Pancreas (tissue), 10 donors: ENCODE measurements at places on chromosomes 16 and 17. TPM values are rescaled to one million over a fixed set of nuclear protein-coding genes. Genes with fewer than 3 reads are reported as not detected.

Gene HS3ST4
- total RNA-seq, result 0.05 TPM

GRCh38 chr17:28878981-28879380 is 18.6 kb downstream of the FLOT2 start:
- H3K27ac ChIP-seq, result no peak overlapping the region
- H3K27me3 ChIP-seq, result no peaks in the 10 kb centered on the region
- H3K4me3 ChIP-seq, result no peak overlapping the region
- no peaks in the 10 kb centered on the region for H3K36me3 ChIP-seq

DNA sequence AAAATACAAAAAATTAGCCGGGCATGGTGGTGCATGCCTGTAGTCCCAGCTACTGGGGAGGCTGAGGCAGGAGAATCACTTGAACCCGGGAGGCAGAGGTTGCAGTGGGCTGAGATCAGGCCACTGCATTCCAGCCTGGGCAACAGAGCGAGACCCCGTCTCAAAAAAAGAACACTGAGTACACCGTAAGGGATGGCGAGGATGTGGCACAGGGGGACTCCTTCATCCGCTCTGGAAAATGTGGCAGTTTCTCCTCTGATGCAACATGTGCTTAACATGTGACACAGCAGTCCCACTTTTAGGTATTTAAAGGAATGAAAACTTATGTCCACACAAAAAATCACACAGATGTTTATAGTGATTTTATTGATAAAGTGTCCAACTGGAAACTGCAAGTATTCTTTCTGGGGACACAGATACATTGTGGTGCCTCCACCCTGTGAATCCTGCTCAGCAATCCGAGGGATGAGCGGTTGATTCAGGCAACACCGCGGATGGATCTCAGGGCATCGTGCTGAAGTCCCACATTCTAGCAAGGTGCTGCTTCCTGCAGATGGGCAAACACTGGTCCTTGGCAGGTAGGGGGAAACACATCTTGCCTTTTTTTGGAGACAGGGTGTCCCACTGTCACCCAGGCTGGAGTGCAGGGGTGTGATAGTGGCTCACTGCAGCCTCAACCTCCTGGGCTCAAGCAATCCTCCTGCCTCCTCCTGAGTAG is 3.5 kb upstream of the C16orf95 start:
- H3K4me1 ChIP-seq, result peaks cover 10% of the 10 kb centered on the region
- DNase-seq, result no peak
- no peak overlapping the region for H3K27ac ChIP-seq
- H3K36me3 ChIP-seq, result no peaks in the 10 kb centered on the region
- no peak overlapping the region for H3K4me3 ChIP-seq

DNA sequence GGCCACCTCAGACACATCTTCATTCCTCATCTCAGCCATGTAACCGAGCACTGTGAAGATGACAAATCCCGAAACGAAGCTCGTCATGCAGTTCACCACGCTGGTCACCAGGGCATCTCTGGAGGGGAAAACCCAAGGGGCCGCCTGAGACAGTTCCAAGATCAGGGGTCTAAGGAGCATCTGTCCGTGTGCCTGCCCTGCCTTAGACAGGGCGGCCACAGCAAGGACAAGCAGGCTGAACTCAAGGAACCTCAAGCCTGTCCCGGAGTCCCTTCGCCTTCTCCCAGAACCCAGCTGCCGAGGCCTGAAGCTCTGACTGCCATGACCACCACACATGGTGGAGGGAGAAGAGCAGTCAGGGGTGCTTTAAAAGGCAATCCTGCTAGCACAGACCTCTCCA is 22.7 kb downstream of the SLC6A4 start:
- no peaks in the 10 kb centered on the region for H3K4me1 ChIP-seq
- H3K36me3 ChIP-seq, result no peaks in the 10 kb centered on the region
- no peaks in the 10 kb centered on the region for H3K27me3 ChIP-seq

GRCh38 chr16:69784586-69784985 is 22.5 kb downstream of the WWP2 start:
- no peak overlapping the region for H3K4me3 ChIP-seq
- no peak overlapping the region for H3K27ac ChIP-seq
- no peak for DNase-seq
- no peaks in the 10 kb centered on the region for H3K4me1 ChIP-seq

Gene SLFN14
- not detected for total RNA-seq

DNA sequence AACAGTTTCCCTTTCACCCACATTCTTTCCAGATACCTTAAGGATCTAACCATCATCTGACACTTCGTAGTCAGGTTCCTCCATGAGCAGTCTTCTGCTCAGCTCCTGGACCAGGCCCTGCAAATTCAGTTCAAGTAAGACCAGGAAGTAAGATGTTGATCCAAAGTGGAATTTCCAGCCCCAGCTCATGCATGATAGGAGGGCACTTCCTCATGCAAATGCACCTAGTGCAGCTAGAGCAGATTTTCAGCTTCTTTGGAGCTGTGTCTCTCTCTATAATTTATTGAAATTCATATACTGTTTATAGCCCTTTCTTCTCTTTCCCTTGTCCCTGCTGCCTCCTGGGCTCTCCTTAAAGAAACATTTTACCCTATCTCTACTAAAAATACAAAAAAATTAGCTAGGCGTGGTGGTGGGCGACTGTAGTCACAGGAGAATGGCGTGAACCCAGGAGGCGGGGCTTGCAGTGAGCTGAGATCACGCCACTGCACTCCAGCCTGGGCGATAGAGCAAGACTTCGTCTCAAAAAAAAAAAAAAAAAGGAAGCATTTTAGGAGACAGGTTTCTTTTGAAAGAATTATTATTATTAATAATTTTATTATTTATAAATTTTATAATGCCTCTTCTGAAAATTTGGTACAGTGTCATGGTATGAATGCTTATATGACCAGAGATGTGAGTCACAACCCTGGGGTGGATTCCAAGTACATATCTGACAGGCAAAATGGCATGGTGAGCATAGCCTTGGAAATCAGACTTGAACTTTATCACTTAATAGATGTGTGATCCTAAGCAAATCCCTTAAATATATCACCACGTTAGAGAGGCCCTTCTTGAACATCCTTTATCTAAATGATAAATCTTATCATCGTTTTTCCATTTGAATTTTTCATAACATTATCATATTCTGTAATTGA is 94.3 kb downstream of the SSH2 start:
- no peak for DNase-seq
- no peaks in the 10 kb centered on the region for H3K4me1 ChIP-seq
- H3K27ac ChIP-seq, result no peak overlapping the region
- H3K4me3 ChIP-seq, result no peak overlapping the region

DNA sequence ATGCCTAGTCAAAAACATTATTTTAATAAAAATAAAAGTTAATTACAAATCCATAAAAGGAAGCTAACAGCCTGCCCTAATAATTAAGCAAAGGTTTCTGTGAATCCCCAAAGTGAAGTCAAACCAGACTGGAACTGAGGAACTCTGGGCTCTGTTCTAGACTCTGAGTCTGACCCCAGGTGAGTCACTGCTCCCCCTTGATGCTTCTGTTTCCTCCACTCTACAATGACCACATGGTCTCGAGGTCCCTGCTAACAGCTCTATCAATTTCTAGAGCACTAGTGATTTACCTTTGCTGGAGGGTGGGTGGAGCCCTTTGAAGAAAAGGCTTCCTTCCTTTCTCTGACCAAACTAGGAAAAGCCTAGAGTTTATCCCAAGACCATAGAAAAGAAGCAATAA is 32.4 kb downstream of the XPO6 start:
- H3K4me1 ChIP-seq, result peaks cover 37% of the 10 kb centered on the region
- no peaks in the 10 kb centered on the region for H3K27me3 ChIP-seq
- H3K27ac ChIP-seq, result no peak overlapping the region
- no peak for DNase-seq

- no peak for DNase-seq
- H3K27me3 ChIP-seq, result no peaks in the 10 kb centered on the region
- H3K4me3 ChIP-seq, result no peak overlapping the region
- H3K4me1 ChIP-seq, result no peaks in the 10 kb centered on the region
- no peak overlapping the region for H3K27ac ChIP-seq
- no peaks in the 10 kb centered on the region for H3K36me3 ChIP-seq
Observed at GRCh38 chr17:80539022-80539641, 5.5 kb upstream of the RPTOR start.

Gene MEOX1
- total RNA-seq, result 0.94 TPM

Gene CPHXL2
- not detected for total RNA-seq

DNA sequence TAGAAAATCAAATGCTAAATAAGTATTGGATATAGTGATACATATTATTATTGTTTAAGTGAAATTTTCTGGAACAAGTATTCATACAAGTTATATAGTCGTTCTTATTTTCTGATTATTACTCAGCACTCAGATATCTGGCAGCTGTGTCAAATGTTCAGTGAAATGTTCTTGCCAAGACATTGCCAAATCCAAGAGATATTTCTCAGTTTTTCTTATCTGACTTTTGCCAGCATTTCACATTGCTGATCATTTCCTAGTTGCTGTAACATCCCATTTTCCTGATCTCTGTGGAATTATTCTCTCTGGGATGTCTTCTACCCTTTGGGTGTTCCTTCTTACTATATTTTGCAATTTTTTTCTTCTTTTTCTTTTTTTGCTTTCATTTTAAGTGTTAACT is 262.3 kb downstream of the KIF2B start:
- DNase-seq, result no peak
- no peaks in the 10 kb centered on the region for H3K27me3 ChIP-seq
- H3K36me3 ChIP-seq, result no peaks in the 10 kb centered on the region

DNA sequence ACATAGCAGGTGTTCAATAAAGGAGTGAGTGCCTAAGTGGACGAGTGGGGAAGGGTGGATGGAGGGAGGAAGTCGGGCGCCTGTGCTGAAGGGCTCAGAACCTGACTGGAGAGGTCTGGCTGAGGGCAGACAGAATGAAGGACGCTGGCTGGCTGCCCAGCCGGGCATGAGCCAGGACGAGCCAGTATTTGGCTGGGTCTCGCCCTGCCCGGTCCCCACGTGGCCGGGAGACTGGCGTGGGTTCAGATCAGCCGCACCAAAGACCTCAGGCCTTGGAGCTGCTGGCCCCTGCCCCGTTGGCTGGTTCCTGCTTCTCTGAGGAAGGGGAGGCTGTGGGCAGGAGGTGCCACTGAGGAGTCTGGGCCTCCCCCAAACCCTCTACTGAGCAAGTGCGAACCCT is 79.8 kb downstream of the ENGASE start:
- peak; percentile 65 for DNase-seq
- H3K4me3 ChIP-seq, result no peak overlapping the region
- H3K27ac ChIP-seq, result no peak overlapping the region
- H3K4me1 ChIP-seq, result no peaks in the 10 kb centered on the region
- no peaks in the 10 kb centered on the region for H3K27me3 ChIP-seq
- no peaks in the 10 kb centered on the region for H3K36me3 ChIP-seq

DNA sequence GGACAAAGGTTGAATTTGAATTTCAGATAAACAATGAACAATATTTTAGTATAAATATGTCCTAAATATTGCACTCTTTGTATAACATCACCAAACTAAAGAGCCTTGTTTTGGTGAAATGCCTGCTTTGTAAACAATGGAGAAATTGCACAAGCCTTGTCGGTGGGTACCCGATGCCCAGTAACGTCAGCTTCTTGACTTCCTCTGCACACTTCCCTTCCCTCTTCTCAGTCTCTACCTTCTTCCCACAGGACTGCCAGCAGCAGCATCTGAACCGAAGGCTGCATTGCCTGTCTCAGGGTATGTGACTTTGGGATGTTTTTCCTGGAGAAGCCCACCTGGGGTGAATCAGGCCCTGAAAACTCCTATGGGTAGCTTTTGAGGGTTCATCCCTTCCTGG is 113.9 kb downstream of the UTP18 start:
- no peak overlapping the region for H3K4me3 ChIP-seq
- no peak for DNase-seq
- no peaks in the 10 kb centered on the region for H3K4me1 ChIP-seq
- no peaks in the 10 kb centered on the region for H3K27me3 ChIP-seq

DNA sequence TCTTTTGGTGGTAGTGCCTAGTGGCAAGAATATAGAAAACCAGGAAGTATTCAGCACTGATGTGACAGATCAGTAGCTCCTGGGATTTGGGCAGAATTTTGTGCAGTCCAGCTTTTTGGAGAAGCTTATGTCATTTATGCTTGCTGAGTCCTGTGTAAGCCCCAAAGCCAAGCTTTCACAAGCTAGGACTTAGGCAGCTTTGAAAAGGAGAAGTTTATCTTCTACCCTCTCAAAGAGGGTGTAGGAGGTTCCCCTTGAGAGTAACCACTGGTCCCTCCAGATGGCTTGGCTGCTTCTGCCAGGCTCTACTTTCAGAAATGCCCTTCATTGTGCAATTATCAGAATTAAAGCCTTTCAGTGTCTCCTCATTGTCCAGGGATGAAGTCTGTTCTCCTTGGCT is 78.8 kb downstream of the CES1 start:
- no peaks in the 10 kb centered on the region for H3K27me3 ChIP-seq
- H3K4me3 ChIP-seq, result no peak overlapping the region
- no peak for DNase-seq
- H3K27ac ChIP-seq, result no peak overlapping the region
- no peaks in the 10 kb centered on the region for H3K36me3 ChIP-seq

DNA sequence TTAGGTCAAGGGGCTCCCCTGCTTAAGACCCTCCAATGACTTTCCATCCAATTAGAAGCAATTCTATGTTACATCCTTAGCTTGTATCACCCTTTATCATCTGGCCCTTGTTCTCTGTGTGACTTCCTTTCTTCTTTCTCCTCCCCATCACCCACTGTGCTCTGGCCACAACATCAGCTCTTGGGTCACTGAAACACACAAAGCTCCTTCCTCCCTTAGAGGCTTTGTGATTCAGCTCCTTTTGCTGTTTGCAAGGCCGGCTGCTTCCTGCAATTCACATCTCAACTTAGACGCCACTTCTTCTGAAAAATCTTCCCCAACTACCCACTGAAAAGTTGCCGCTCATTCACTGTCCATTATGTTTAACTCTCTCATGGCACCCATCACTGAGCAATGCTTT is 130.9 kb upstream of the CACNG3 start:
- no peak for DNase-seq
- no peak overlapping the region for H3K27ac ChIP-seq
- H3K27me3 ChIP-seq, result no peaks in the 10 kb centered on the region
- H3K36me3 ChIP-seq, result no peaks in the 10 kb centered on the region

Gene RAB37
- 1.4 TPM for total RNA-seq

GRCh38 chr17:40179923-40180659 is 2.8 kb downstream of the RAPGEFL1 start:
- no peak overlapping the region for H3K4me3 ChIP-seq
- no peaks in the 10 kb centered on the region for H3K36me3 ChIP-seq
- H3K27me3 ChIP-seq, result no peaks in the 10 kb centered on the region
- no peaks in the 10 kb centered on the region for H3K4me1 ChIP-seq

Gene CETP
- 0.28 TPM for total RNA-seq

DNA sequence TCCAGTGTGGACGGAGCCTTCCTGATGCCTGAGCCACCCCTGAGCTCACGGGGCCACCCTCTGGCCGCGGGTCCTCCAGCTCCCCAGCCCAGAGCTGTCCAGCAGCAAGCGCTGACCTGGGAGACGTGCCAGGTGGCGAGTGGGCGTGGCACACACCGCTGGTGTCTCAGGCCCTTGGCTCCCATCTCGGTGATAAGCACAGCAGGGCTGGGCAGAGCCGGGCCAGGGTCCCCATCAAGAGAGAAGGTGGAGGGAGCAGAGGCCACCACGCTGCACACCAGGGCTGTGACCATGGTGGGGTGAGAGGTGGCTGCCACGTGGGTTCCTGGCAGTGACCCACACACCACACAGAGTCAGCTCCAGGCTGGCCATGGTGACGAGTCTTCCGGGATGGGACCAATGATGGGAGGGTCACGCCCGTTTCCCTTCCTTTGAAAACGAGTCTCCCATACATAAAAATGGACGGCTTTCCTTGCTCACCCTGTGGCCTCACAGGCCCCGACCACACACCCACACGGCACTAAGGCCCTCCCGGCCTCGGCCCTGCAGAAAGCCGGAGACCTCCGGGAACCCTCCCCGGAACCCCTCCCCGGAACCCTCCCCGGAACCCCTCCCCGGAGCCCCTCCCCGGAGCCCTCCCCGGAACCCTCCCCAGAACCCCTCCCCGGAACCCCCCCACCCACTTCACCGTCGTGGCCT is 16.8 kb downstream of the UTS2R start:
- no peak overlapping the region for H3K4me3 ChIP-seq
- no peak overlapping the region for H3K27ac ChIP-seq
- no peaks in the 10 kb centered on the region for H3K36me3 ChIP-seq
- DNase-seq, result peak; percentile 78
- H3K4me1 ChIP-seq, result peaks cover 15% of the 10 kb centered on the region
